ENCODE measurements at places on chromosomes 7 and 10.

DNA sequence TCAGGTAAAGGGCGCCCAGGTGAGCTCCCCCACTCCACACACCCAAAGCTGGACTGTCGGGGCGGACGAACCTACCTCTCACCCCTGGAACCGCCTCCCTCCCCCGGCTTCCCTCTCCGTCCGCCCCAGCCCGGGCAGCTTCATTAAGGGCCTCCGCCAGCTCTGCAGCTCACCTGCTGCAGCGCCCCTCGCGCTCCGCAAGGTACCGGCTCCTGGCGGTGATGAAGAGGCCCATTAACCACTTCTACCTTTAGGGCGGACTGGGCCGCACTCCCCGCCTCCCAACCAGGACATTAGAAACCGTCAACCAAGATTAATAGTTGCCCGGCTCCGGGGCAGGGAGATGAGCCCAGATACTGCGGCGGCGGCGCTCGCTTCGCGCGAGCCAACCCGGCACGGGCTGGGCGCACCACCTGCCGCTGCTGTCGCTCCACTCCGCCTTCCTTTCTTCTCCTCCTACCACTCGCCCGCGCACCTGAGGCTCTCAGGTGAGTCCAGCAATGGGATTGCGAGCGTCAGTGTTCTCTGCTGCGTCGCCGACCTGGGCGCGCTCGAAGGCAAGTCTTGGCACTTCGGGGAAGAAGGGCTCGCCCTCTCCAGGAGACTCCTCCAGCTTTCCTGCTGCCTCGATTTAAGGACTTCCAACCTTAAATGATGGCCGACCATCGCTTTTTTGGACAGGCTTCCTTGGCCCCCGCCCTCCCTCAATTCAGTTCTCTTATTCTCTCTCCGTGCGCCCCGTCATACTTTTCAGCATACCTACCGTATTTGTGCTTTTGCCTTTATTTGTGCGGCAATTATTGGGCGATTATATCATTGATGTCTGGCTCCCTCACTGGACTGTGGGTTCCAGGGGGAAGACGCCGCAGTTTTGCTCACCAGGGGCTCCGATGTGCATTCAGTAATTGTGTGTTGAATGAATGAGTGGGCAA lies 13.6 kb upstream of the KAZALD1 start:
- DNase-seq, result no peak

DNA sequence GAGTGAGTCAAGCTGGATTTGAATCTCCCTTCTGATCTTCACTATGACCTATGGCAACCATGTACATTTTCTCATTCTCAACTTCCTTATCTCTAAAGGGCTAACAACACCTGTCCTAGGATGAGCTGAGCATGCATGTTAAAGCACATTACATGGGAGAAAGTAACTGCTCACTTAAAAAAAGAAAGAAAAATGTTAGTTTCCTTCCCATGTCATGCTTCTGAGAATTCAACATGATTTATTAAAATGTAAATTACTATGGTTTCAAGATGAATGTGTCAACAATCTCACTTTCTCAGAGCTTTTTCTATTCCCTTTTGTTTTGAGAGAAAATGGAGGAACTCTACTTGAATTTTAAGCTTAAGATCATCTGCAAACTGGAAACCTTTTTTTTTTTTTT lies 295.3 kb downstream of the SKIDA1 start:
- DNase-seq, result no peak

DNA sequence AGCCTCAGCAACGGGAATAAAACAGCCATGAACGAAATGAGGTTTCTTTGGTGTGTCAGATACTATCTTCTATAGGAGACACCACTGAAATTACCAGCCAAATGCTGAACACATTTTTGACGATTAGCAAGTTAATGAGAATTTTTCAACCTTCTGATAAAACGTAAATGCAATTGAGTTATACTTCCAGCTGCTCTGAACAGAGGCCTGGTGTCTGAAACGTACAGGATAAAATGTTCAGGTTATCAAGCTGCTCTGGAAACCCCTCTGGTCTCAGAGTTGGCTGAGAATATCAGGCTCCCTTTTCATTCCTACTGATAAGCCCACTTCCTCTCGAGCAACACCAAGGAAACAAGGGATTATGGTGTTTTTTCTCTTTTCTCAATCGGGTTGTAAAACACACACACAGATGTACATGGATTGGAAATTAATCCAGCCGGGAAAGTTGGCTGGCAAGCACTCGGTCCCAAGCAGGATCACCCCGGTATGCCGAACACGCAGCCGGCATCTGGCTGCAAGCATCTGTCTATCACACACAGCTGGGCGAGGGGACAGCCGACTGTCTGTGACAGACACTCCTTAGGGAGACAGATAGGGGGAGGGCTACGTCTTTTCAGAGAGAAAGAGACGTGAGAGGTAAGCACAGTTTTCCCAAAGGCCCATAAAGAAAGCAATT lies 171.8 kb downstream of the PRKAG2 start:
- no peak for DNase-seq

DNA sequence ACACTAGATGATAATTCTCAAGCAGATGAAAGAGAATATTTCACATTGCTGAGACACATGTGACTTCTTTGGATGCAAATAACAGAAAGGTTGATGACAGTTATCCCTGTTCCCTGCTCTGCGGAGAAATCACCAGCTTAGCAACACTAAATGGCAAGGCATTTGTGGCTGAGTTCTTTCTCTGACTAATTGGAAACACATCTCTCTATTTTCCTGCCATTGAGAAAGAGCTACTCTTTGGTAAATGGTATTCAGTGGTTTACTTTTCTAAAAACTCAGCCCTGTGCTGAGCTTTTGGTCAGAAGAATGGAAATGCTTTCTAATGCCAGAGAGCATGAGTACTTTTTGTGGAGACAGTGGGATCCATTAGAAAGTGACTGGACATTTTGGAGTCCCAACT lies 771.4 kb downstream of the LRMDA start:
- no peak for DNase-seq

DNA sequence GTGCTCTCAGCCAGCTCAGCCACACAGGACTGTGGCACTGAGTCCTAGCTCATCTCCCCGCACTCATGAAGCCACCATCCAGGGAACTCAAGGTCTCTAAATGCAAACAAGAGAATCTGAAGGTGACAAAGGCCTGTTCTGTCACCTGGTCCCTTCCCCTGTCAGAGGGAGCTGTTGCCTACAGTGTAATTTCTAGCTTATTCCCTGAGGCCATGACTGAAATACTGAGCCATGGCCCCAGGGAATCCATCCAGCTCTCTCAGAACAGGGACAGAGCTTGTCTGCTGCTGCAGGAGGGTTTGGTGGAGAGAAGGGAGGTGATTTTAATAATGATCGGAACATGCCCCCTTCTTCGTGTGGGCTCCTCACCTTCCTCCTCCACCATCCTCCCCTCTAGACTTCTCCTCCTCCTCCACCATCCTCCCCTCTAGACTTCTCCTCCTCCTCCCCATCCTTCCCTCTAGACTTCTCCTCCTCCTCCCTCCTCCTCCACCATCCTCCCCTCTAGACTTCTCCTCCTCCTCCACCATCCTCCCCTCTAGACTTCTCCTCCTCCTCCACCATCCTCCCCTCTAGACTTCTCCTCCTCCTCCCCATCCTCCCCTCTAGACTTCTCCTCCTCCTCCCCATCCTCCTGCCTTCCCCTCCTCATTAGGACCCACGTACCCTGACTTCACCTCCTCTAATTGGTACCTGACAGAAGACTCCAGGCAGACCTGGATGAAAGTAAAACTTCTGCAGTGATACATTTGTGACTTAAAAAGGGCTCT lies 338.0 kb upstream of the MKI67 start:
- peak; percentile 41 for DNase-seq

GRCh38 chr7:158014976-158015375 lies 572.6 kb downstream of the PTPRN2 start:
- no peak for DNase-seq

DNA sequence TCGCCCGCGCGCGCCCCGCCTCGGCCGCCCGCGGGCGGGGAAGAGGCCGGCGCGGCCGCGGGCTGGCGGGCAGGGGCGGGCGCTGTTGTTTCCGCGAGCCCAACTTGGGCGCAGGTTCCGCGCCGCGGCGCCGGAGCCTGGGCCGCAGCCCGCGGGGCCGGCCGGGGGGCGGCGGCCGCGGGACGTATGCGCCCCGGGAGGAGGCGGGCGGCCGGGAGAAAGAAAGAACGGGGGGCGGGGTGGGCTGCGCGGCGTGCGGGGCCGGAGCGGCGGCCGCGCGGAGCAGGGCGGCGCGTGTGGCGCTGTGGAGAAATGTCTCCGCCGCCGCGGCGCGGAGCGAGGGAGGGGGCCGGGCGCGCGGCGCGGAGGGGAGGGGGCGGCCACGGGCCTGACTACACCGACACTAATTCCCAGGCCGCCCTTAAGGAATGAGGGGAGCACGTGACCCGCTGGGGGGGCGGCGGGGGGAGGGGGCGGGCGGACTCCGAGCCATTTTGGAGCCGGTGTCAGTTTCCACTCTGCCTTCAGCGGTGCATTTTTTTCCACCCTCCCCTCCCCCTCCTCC lies at the start of gene BMI1:
BMI1 (plus strand) TSS at position 509 of the 565 bp plus-strand sequence. CDS start 5,351 bp downstream, outside the sequence.
- peak; percentile 71 for DNase-seq

Data from activated CD4-positive, alpha-beta memory T cell treated with anti-CD3 and anti-CD28 coated beads, Interleukin-2, amount 10 ng/mL, durations not matched to agents 7 days and 5 days (primary cell).